GM10248 (cell line): ENCODE measurements at places on chromosomes 11 and 22.

DNA sequence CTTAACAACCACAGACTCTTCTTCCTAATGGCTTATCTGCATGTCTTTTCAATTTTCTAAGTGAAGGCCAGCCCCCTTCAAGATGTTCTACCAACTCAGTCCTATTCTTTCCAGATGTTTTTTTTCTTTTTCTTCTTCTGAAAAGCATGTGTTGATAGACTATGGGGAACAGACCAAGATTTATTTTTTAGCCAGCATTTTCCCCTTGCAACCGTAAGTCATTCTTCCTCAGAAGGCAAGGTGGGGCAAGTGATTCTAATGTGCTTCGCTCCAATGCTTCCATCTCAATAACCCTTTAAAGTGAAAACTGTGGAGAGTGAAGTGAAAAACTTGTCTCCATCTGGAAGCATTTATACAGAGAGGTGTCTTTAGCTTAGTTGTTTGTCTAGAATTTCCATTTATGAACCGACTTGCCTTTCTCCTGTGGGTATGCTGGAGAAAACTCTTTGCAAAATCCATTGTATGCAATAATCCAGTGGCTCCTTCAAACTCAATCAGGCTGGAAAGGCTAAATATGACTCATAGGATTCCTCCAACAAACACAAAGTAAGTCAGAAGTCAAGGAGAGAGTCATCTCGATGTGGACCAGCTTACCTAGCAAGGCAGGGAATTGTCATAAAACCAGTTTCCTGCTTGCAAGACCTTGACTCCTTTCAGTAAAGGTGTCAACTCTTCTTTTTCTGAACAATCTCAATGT is 83.7 kb downstream of the MAML2 start:
- DNase-seq, result no peak

DNA sequence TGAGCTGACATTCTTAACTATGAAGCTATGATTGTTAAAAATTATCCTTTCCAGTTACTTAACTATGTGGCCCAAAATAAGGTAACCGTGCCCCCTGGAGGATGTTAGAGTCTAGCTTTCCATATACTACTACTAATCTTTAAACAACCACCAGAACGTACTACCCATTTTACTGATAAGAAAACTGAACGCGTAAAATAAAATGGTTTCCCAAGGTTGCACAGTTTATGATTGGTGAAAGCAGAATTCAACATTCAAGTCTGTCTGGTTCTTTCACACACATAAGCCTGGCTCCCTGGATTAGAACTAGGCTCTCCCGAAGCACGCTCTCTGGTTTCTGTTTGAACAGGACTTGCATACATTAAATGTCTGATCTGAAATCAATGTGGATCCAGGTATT is 437.8 kb upstream of the CCDC90B start:
- peak; percentile 29 for DNase-seq

GRCh38 chr11:9228091-9228490 is 37.1 kb downstream of the DENND5A start:
- DNase-seq, result no peak

GRCh38 chr11:1197431-1197885 is 25.4 kb upstream of the MUC5B start:
- DNase-seq, result no peak

- no peak for DNase-seq
These were observed 151.0 kb upstream of the B3GAT1 start for GRCh38 chr11:134562941-134563471.

- no peak for DNase-seq
These were observed 63.5 kb downstream of the ENDOD1 start for GRCh38 chr11:95152876-95153856.

- DNase-seq, result no peak
These were observed 1078.9 kb downstream of the OPCML start for GRCh38 chr11:132453406-132453805.

DNA sequence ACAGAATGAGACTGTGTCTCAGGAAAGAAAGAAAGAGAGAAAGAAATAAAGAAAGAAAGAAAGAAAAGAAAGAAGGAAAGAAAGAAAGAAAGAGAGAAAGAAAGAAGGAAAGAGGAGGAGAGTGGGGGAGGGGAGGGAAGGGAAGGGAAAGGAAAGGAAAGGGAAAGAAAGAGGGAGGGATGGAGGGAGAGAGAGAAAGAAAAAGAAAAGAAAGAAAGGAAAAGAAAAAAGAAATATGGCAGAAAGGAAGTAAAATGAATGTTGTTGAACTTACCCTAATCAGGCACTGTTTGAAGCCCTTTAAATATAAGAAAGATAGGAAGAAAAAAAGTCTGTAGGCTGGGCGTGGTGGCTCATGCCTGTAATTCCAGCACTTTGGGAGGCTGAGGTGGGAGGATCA is 276.1 kb downstream of the INSC start:
- no peak for DNase-seq

DNA sequence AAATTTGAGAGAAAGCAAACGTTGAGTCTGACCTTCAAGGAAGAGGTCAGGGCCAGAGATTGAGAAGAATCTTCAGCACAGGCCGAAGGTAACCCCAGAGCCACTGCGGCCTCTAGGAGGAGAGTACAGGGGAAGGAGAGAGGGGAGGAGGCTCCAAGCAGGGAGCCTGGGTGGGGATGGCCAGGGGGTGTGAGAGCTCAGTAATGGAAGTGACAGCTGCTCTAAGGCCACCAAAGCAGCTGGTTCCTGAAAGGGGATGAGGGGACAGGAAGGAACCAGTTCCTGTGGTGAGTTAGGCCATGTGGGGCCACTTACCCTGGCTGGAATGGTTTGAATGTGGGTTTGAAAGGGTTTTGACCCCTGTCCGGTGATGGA is 46.1 kb downstream of the PISD start:
- DNase-seq, result no peak

DNA sequence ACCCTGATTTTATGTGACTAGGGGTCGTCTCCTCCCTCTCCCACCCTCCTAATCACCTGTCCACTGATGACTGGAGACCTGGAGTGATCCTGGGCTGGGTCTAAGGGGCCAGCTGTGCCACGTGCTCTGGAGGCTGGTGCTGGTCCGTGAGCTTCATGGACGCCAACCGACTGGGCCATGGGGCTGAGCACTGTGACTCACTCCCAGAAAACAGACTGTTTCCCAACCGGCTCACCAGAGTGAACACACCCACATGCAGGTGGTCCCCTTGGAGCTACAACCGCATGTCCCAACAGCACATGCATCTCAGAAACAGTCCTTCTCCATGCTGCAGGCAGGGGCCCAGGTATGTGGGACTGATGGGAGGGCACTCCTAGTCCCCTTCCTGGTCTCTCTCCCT is 14.0 kb upstream of the LMO1 start:
- no peak for DNase-seq

- DNase-seq, result no peak
These were observed 941.8 kb downstream of the BRD1 start for GRCh38 chr22:48885919-48886305.

DNA sequence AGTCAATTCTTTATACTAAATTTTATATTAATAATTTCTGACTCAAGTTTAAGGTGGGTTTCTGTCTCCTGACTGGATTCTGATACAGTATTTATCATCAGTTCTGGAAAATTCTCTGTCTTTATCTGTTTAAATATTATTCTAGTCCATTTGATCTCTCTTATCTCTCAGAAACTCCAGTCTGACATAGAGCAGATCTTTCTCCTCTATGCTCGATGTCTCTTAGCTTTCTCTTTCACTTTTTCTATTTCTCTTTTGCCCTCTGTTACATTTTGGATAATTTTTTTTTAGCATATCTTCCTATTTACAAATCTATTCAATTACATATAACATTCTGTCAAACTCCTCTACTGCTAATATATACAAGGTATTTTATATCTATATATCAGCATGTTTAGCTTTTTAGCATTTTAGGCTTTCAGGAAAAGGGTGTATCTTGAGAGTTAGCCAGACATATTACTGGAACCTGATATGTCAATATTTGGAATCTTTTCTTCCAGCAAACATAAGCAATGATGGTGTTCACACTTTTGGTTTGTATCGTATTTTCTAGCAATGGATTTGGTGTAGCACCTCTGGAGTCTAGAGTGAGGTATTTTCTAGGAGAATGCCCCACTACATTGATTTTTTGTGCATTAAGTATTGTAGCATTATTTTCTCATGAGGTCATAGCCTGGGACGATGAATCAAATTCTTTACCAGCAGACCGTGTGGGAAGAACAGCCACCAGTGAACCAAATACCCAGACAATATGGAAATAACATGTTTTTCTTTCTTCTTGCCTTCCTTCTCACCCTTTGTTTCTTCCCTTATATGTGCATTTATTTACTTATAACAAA is 4.1 kb upstream of the NNMT start:
- DNase-seq, result no peak

DNA sequence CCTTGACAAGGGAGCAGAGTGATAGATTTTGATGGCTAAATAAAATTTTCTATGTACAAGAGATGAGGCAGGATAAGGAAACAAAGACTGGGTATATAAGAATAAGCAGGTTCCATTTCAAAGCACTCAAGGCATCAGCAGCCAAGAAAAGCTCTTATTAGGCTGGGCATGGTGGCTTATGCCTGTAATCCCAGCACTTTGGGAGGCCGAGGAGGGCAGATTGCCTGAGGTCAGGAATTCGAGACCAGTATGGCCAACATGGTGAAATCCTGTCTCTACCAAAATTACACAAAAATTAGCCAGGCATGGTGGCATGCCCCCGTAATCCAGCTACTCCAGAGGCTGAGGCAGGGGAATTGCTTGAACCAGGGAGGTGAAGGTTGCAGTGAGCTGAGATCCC is 563.4 kb upstream of the CCDC179 start:
- no peak for DNase-seq

- DNase-seq, result no peak
These were observed 42.6 kb upstream of the EED start for GRCh38 chr11:86202013-86202336.

DNA sequence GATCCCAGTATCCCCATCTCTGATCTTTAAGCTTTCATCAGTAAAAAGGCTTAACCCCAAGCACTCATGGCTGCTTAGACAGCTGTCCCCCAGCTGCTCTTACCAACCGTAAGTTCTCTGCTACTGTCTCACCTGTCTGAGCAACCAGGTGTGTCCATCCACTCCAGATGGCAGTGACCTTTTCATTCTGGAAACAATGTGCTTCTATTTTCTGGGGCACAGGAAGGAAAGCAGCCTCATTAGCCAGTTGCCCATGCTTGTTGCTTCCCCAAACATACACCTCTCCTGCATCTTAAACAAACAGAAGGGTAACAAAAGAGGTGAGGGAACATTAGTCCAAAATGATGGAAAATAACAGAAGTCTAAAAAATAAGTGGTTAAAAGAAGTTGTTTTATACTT is 24.4 kb downstream of the SERGEF start:
- DNase-seq, result no peak

DNA sequence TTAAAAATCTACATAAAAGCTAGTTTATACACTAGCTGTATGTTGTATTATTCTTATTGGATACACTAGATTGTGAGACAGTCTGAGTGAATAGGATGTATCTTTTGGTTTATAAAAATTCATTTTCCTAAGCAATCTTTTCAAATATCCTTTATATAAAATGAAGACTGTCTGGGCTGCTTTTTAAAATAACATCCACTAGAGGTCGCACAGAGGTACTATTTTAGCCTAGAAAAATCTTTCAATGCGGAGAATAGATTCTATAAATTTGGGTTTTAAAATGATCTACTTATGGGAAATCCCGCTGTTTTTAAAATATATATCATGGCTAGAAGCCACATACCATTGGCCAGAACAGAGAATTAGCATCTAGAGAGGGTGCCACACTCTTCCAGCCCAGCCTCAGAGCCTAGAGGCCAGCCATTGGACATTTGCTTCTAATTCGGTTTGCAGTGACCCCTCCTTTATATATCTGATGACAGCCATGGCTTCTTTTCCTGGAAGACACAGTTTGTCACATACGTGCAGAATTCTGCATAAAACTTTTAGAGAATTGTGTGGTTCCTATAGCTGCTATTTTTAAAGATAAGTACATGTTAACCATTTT is 7.3 kb downstream of the C11orf97 start:
- peak; percentile 34 for DNase-seq

GRCh38 chr11:9804419-9804902 is 140.6 kb downstream of the SWAP70 start:
- no peak for DNase-seq
